ENCODE measurements at places on chromosomes 3 and 15. TPM values are rescaled to one million over a fixed set of nuclear protein-coding genes. Genes with fewer than 3 reads are reported as not detected.
A peak's percentile ranks its signal among the peaks of the same experiment; 100 is the strongest.

DNA sequence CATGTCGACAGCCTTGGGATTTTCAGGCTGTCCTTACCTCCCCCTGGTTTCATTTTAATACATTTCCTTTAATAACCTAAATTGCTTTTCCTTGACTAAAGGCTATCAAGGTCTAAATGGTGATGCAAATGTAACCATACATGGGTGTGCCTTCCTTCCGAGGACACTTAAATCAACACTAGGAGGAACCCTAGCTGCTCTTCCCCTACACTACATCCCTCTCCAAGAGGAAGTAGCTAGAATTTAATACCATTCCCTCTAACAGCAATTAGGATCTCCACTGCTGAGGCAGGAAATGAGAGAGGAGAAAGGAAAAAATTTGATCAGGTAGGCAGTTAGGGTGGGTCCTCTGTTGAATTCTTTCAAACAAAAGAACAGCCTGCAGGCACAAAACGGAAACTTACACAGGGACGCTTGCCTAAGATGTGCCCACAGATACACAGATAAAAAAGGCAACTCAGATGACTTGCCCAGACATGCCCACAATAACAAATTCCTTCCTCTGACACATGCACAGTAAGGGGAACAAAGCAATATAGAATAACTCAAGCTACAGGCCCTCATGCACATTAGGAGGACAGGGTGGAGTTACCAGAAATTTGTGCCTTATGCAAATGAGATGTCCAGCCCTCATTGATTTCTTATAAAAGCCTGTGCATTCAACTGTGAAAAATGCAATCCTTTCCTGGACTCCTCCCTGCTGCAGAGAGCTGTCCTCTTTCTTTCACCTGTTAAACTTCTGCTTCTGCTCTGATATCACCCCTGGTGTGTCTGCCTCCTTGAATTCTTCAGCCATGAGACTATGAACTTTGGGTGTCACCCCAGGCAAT lies 1024.4 kb upstream of the CADM2 start:
- peak; percentile 41 for DNase-seq

- DNase-seq = no peak
These were observed 12.5 kb downstream of the SLC35G2 start for GRCh38 chr3:136831461-136831860.

GRCh38 chr15:25775317-25775912 lies 87.7 kb downstream of the ATP10A start:
- no peak for DNase-seq

DNA sequence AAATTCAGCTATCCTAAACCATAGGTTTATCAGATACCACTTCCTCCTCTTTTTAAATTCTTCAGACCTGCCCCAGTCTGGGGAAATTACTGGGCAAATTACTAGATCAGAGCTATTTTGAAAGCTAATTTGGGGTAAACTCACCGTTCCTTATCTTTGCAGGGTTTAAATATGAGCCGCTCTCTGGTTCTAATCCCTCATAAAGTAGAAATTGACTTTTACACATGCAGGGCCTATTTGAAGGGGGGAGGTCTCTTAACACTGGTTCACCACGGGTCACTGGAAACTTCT lies 11.0 kb upstream of the MEIS2 start:
- DNase-seq = no peak

DNA sequence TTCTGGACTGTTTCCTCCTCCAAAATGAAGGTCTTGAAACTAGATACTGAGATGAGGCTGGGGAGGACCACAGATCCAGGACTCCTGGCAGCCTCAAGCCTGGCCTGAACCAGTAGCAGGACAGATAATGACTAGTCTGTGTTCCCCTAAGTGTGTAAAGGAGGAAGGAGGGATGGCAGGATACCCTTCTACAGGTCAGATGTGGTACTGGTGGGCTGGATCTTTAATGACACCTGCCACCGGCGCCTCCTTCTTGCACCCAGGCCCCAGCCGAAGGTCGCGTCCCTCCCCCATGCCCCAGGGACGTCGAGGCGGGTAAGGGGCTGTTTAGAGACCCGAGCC lies 556 bp downstream of the USP19 start:
- DNase-seq = no peak

DNA sequence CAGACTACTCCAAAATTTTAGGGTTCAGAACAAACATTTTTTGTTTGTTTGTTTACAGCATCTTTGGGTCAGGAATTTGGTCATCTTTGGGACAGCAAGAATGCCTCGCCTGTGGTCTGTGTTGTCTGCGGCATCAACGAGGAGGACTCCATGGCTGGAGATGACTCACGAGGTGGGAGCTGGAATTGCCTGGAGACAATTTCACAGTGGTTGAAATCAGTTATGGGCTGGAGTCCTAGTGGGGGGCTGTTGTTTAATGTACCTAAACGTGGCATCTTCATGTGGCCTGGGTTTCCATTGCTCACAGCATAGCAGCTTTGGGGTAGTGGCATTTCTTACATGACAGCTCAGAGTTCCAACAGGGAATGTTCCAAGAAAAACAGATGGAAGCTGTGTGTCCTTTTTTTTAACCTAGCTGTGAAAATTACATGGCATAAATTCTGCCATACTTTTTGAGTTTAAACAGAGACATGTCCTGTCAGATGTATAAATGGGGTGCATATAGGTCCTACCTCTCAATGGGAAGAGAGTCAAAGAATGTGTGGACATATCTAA lies 507.3 kb upstream of the CBLB start:
- no peak for DNase-seq

DNA sequence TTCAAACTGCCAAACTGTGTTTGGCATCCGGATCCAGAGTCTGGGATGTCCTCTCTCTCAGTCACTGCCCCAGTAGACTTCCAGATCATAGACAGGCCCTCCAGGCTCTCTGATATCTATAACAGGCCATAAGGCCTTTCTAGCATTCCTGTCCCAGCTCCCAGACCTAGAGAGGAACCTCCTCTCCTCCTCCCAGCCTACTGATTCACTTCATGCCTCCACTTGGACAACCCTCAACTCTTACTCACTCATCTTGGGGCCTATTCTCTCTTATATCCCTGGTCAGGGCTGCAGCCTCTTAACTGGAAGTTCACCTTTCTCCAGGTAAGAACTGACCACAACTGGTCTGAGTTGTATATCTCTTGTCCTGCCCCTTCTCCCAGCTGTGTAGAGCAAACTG lies 253.7 kb upstream of the TRIM42 start:
- no peak for DNase-seq

DNA sequence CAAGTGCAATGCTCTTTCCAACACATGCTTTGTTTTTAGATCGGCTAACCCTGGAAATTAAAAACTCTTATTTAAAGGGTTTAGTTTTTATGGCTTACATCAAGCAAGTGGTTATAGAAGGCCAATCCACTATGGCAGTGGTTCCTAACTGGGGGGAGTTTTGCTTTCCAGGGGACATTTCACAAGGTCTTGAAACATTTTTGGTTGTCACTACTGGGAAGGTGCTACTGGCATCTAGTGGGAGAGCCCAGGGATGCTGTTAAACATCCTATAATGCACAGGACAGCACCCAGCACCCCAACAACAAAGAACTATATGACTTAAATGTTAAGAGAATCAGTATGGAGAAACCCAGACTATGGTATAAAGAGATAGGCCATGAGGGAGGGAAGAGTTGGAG lies 439.0 kb downstream of the NTRK3 start:
- no peak for DNase-seq

DNA sequence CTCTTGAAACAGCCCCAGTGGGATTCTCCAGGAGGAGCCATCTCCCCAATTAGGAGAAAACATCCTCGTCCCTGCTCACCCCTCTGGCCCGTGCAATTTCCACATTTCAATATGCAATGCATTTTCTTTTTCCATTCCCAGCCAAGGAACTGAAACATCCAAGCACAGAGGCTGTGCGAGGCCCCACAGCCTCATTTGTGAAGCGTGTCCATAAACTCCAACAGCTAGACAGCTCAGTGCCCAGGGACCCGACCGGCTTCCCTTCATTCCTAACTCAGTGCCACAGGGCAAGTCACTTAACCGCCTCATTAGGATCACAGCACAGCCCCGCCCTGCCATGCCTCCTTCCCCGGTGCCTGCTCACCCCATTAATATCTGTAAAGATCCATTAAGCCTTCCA lies 204.2 kb upstream of the IGF1R start:
- no peak for DNase-seq

GRCh38 chr3:119324899-119325298 lies 30.7 kb downstream of the ARHGAP31 start:
- no peak for DNase-seq

DNA sequence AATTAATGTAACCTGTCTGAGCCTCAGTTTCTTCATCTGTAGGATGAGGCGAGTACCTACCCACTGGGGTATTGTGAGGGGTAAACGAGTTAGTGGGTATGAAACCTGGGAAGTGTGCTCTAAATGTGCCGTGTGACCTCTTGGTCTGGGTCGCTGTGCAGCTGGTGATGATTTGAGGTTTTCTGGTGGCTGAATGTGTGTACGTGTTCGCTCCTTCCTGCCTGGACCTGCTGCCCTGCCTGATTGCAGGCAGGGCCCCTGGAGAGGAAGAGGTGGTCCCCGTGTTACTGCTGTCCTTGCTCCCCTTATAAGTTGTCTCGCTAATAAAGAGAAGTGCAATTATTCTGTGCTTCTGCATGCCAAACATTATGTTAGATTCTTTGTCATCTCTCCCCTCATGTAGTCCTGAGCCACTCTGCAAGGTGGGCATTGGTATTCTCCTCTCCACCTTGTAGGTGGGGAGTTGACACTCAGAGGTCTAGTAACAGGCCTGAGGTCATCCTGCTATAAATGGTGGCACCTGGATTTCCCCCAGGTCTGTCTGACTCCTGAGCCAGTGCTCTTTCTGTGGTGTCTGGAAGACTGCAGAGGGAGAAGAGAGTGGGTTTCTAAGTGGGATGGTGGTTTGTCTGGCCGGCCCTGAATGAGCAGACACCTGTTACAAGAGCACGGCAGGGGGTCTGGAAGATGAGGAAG lies 15.7 kb downstream of the PDIA5 start:
- no peak for DNase-seq

Gene MESP1
- 67.4 TPM for total RNA-seq

Gene LXN
- 40.9 TPM for total RNA-seq

Gene GALNT15
- 6.0 TPM for total RNA-seq

Gene WDR93
- total RNA-seq = 3.0 TPM

Gene MOBP
- total RNA-seq = 2.4 TPM

Gene PRR20G
- not detected for total RNA-seq

Gene CCDC191
- 8.1 TPM for total RNA-seq

Gene TMEM207
- not detected for total RNA-seq

Gene NECTIN3
- total RNA-seq = 63.8 TPM
